ENCODE measurements at places on chromosomes 5 and 9.

GRCh38 chr5:82405618-82406204 is 127.6 kb upstream of the RPS23 start:
- DNase-seq = peak; percentile 26

- no peak for DNase-seq
These were observed 82.0 kb upstream of the TRIO start for GRCh38 chr5:14061106-14061505.

DNA sequence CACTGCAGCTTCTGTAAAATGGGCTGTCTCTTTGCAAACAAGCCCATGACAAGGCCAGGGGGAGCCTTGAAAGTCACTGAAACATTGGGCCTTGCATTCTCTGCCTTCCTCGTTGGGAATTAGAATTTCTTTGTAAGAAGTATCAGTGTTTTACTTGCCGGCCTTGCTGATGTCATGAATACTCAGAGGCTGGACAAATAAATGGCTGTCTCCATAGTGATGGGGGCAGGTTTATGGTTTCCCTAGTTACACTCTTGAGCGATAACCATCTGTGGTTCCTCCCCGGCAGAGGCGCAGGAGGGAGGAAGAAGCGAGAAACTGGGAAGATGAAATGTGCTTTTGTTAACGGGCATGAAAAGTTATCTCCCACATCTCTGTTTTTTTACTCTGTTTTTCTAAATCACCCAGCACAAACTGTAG is 272.7 kb upstream of the PANK3 start:
- DNase-seq = peak; percentile 49

DNA sequence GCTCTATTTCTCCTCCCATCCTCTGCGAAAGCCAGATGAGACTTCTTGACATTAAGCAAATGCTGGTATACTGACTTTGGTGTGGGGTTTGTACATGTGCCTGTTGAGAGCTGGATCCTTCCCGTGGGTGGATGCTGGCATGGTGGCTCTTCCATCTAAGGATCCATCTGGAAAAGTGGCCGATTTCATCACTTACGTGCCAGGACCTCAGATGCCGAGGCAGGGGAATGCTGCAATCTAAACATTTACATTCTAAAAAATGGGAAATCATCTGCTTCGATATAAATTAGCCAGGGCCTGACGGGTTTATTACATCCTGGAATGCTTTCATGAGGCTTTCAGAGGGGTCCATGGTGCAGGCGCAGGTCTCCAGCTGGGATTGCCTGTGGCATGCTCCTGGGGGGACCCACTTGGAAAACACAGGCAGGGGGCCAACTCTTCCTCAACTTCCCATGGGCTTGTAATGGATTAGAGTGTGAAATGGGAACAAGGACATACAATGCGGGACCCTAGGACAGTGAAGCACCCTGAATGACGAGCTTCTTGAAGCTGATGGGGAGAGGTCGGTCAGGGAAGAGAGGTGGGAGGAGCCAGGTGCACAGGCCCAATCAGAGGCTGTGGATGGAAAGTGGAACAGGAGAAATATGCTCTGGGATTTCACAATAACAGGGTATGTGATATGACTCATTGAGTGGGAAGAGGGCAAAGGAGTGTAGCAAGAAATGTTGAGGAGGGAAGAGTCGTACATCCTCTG is 105.5 kb upstream of the PITX1 start:
- DNase-seq = peak; percentile 78

GRCh38 chr5:132425009-132425937 is 55.8 kb downstream of the SLC22A5 start:
- no peak for DNase-seq

GRCh38 chr5:32889078-32889477 is 178.0 kb downstream of the NPR3 start:
- no peak for DNase-seq

GRCh38 chr5:143395638-143396352 is 7.7 kb downstream of the NR3C1 start:
- no peak for DNase-seq

- DNase-seq = peak; percentile 7
These were observed 197.0 kb downstream of the ADCY2 start for GRCh38 chr5:7592910-7593309.

- DNase-seq = no peak
These were observed 16.9 kb downstream of the S1PR3 start for GRCh38 chr9:89008055-89008743.

GRCh38 chr9:93261735-93262523 is 78.0 kb downstream of the WNK2 start:
- no peak for DNase-seq

- no peak for DNase-seq
These were observed 191.5 kb downstream of the FBXL7 start for GRCh38 chr5:15691521-15691920.

DNA sequence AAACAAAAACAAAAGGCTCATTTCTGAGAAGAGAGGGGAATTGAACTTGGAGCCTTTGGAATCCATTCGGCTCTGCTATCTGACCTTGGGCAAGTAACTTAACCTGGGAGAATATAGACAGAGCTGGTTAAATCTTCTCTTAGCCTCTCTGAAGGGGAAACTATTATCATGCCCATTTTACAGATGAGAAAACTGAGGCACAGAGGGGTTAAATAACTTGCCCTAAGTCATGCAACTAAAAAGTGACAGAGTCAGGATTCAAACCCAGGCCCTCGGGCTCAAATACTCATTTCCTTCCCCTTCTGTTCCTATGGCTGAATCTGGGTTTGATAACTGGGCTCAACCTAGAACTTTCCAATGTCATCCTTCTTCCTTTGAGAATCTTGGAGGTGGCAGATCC is 291.3 kb upstream of the MSX2 start:
- DNase-seq = no peak

DNA sequence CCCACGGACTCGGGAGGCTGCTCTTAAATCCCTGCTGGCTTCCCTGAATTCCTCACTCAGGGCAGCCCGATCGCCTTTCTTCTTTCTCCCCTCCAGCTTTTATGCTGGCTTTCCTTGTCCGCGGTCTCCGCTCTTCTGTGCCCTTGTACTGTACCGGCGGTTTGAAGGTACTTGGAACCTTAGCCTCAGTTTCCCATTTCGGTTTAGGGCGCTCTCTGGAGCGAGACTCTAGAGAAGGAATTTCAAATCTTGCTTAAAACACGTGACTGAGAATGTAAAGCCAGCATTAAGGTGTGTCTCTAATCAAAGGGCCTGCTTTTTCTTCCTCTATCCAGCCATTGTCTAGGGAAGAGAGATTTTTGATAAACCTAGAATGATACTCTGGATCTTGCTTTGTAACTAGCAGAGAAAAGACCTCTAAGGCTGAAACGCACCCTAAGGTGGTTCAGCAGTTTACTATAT is 650 bp downstream of the GPR107 start:
- DNase-seq = no peak

DNA sequence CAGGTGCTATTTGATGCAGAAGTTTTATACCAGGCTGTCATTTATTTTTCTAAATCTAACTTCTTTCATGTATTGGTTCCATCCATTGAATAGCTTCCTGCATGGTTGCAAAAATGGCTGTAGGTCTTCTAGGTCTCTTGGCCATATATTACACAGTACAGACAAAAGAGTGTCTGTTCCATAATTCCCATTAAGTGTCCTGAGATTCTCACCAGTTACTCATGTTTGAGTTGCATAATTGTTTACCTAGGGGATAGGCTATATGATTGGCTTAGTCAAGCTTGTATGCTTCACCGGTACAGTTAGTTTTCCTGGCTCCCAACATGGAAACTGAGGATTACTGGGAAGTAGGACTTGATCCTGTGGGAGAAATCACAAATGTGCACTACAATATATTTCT is 399.4 kb upstream of the NUDT12 start:
- no peak for DNase-seq

- DNase-seq = no peak
These were observed 224.8 kb upstream of the TBC1D2 start for GRCh38 chr9:98479967-98480847.

DNA sequence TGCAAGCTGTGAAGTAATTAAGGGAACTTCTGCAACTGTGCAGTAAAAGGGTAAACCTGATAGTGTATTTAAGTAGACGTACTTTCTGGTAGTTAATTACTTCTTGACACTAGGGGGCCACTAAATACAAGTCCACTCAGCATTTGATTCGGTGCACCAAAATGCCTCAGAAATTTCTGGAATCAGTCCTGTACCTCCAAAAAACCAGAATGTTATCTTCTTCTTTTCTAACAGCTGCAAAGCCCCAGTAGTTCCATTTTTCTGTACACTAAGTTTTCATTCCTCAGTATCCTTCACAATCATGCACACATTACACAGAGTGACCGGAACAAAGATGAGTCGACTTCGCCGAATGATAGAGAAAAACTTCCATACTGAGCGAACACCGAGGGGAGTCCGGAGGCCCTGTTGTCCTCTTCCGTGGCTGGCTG is 484 bp downstream of the GFM2 start:
- no peak for DNase-seq

- DNase-seq = no peak
These were observed 68.3 kb upstream of the OTULINL start for GRCh38 chr5:14513266-14513665.
